Kidney (tissue), 22 donors: ENCODE measurements at places on chromosomes 16 and 17. TPM values are rescaled to one million over a fixed set of nuclear protein-coding genes. Genes with fewer than 3 reads are reported as not detected.

IL17C gene
- not detected for total RNA-seq

ENO3 gene
- 6.9 TPM for total RNA-seq

SPNS3 gene
- 1.4 TPM for total RNA-seq

RND2 gene
- 0.63 TPM for total RNA-seq

CISD3 gene
- total RNA-seq, result 37.7 TPM

HOXB2 gene
- 61.9 TPM for total RNA-seq

OR1D2 gene
- not detected for total RNA-seq

NPIPA2 gene
- total RNA-seq, result 3.7 TPM

KCTD19 gene
- total RNA-seq, result 0.31 TPM

CCDC47 gene
- total RNA-seq, result 83.1 TPM

TBX2 gene
- total RNA-seq, result 66.4 TPM

KNOP1 gene
- total RNA-seq, result 17.9 TPM

BICDL2 gene
- total RNA-seq, result 12.1 TPM

PRSS27 gene
- 2.1 TPM for total RNA-seq

DNA sequence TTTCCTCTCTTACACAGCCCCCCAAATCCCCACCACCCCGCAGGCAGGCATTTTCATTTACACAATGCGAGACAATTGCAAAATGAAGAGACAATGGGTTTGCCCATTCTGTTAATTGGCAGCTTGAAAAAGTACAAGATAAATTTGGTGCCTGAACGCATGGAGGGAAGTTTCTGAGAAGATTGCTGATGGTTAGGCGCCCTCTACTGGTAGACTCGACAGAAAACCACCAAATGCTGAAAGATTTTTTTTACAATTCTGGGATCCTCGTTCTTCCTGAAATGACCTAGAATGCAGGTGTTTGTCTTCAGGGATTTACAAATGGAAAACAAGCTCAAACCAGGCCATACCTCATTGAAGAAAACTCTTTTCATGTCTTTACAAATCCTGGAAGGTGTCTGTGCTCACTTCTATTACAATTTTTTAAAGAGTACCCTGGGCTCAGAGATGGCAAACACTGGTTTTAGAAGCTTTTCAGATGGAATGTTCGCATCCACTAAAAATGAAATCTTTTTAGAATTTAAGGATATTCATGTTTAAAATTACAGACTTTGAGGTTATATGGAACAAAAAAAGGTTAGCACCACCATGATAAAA is 338.5 kb downstream of the PMP22 start:
- H3K4me3 ChIP-seq, result no peak overlapping the region
- H3K27ac ChIP-seq, result no peak overlapping the region
- no peak for DNase-seq

DNA sequence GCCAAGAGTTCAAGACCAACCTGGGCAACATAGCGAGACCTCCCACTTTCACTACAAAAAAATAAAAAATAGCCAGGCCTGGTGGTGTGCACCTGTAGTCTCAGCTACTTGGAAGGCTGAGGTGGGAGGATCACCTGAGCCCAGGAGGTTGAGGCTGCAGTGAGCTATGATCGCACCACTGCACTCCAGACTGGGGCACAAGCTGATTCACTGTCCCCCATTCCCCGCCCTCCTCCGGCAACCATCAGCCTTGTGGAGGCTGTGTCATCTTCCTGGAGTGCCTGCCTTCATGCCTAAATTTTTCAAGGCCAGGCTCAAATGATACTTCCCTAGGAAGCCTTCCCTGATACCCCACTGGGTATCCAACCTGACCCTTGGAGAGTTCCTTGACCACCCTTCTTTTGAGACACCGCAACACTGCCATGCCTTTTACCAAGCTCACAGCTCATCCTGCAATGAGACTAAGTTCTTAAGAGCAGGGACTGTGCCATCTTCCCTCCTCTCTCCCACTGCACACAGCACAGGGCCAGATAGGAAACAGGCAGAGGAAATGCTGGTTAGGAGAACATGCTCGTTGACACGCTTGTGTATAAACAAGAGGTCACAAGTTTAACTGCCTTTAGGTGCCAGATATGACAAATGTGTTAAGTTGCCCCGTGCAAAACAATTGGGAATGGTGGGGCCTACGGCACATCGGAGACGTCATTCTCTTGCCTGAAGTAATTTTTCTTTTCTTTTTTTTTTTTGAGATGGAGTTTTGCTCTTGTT is 3.9 kb upstream of the SRCAP start:
- H3K27me3 ChIP-seq, result no peaks in the 10 kb centered on the region
- peaks cover 11% of the 10 kb centered on the region for H3K4me1 ChIP-seq
- no peak overlapping the region for H3K27ac ChIP-seq
- no peak overlapping the region for H3K4me3 ChIP-seq
- no peaks in the 10 kb centered on the region for H3K36me3 ChIP-seq

DNA sequence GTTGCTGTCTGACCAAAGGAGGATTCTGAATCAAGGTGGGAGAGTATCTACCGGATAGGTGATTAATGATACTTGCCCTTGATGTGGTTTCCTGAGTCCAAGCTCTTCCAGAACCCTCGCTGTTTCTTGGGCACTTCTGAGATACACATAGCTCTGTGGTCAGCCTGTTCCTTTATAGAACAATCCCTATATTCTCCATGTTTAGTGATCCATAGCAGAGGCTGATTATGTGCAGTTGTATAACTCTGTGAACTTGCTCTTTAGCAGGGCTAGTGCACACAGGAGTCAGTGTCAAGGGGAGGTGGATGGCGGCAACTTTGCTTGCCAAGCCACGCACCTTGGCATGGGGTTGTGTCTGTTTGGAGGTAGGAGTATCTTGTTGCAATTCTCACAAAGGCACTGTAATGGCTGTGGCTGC is 36.1 kb downstream of the ARL4D start:
- H3K36me3 ChIP-seq, result no peaks in the 10 kb centered on the region
- H3K4me1 ChIP-seq, result no peaks in the 10 kb centered on the region
- DNase-seq, result no peak
- no peaks in the 10 kb centered on the region for H3K27me3 ChIP-seq
- H3K4me3 ChIP-seq, result no peak overlapping the region

DNA sequence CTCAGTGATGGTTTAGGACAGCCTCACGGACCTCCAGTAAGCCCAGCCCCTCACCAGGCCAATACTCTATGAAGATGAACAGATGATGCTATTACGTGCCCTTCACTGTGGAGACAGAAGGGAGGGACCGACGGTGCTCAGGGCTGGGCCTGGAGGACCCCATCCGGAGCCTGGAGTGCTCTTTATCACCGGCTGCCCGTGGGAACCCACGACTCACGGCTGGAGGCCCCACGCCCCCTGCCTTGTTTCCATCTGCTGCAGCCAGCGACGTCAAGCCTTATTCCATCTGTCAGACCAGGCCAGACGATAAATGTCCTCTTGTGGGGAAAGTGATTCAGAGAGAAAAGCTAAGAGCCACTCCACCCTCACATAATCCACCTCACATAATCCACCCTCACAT is 4.0 kb upstream of the TIMM22 start:
- H3K4me1 ChIP-seq, result peaks cover 3% of the 10 kb centered on the region
- no peak overlapping the region for H3K4me3 ChIP-seq
- H3K27ac ChIP-seq, result no peak overlapping the region
- DNase-seq, result no peak
- H3K27me3 ChIP-seq, result no peaks in the 10 kb centered on the region
- no peaks in the 10 kb centered on the region for H3K36me3 ChIP-seq

GRCh38 chr17:40417258-40417608 is 463 bp downstream of the TOP2A start:
- H3K4me1 ChIP-seq, result no peaks in the 10 kb centered on the region
- H3K27me3 ChIP-seq, result no peaks in the 10 kb centered on the region
- DNase-seq, result no peak
- peak overlapping the region; percentile 73 for H3K4me3 ChIP-seq
- no peak overlapping the region for H3K27ac ChIP-seq
- no peaks in the 10 kb centered on the region for H3K36me3 ChIP-seq

DNA sequence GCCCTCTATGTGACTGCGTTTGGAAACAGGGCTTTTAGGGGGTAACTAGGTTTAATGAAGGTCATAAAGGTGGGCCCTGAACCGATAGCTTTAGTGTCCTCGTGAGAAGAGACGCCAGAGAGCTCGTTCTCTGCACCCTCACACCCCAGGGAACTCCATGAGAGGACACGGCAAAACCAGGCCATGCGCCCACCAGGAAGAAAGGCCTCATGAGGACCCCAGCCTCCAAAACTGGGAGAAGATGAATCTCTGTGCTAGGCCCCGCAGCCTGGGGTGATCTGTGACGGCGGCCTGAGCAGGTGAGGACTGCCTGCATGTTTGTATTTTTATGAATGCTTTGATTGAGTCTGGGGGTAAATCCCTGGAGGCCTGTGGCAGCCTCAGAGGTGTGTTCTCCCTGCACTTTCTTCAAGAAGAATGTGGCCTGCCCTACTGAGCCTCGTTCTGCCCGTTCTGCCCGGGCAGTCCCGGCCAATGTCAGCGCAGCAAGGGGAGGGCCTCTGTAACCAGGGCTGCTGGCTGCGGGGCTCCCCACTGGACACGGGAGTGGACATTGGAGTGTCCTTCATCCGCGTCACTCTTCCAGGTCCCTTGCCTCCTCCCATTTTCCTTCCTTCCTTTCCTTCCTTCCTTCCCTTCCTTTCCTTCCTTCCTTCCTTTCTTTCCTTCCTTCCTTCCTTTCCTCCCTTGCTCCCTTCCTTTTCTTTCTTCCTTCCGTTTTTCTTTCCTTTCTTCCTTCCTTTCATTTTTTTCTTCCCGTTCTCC is 6.8 kb upstream of the RNF213 start:
- H3K4me3 ChIP-seq, result no peak overlapping the region
- peak; percentile 77 for DNase-seq
- peaks cover 2% of the 10 kb centered on the region for H3K4me1 ChIP-seq
- H3K27ac ChIP-seq, result peak overlapping the region; percentile 86
- H3K27me3 ChIP-seq, result no peaks in the 10 kb centered on the region

GRCh38 chr16:48105456-48105855 is 50.3 kb downstream of the ABCC12 start:
- no peak for DNase-seq
- no peaks in the 10 kb centered on the region for H3K36me3 ChIP-seq
- no peaks in the 10 kb centered on the region for H3K4me1 ChIP-seq
- no peak overlapping the region for H3K4me3 ChIP-seq
- H3K27ac ChIP-seq, result no peak overlapping the region
- H3K27me3 ChIP-seq, result no peaks in the 10 kb centered on the region

- H3K36me3 ChIP-seq, result no peaks in the 10 kb centered on the region
- H3K4me3 ChIP-seq, result peak overlapping the region; percentile 21
- H3K4me1 ChIP-seq, result no peaks in the 10 kb centered on the region
- H3K27ac ChIP-seq, result no peak overlapping the region
- no peaks in the 10 kb centered on the region for H3K27me3 ChIP-seq
These were observed 1.1 kb downstream of the MLST8 start for GRCh38 chr16:2206420-2206779.

DNA sequence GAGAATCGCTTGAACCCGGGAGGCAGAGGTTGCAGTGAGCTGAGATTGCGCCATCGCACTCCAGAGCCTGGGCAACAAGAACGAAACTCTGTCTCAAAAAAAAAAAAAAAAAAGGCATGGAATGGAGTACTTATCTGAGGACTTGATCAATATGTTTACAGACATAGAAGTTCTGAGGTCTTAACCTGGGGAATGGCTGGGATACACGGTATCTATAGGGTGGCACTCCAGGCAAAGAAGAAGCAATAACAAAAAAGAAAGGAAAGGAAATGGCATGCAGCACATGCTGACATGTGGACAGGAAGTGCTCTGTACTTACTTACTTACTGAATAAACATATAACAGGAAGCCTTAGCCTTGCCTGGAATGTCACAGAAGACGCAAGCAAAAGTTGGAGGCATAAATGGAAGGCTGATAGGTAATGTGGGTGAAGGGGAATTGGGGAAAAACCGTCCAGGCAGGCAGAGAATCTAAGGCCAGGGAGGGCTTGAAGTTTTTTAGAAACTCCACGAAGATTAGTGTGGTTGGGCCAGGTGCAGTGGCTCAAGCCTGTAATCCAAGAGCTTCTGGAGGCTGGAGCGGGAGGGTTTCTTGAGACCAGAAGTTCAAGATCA is 10.1 kb upstream of the SPOP start:
- no peaks in the 10 kb centered on the region for H3K36me3 ChIP-seq
- H3K27ac ChIP-seq, result peak overlapping the region; percentile 51
- no peaks in the 10 kb centered on the region for H3K4me1 ChIP-seq
- no peaks in the 10 kb centered on the region for H3K27me3 ChIP-seq
- H3K4me3 ChIP-seq, result no peak overlapping the region
- DNase-seq, result no peak

GRCh38 chr16:87327798-87328495 is 10.8 kb upstream of the C16orf95 start:
- DNase-seq, result no peak
- H3K27ac ChIP-seq, result no peak overlapping the region
- no peaks in the 10 kb centered on the region for H3K27me3 ChIP-seq
- H3K4me3 ChIP-seq, result no peak overlapping the region
- peaks cover 5% of the 10 kb centered on the region for H3K36me3 ChIP-seq
- no peaks in the 10 kb centered on the region for H3K4me1 ChIP-seq

DNA sequence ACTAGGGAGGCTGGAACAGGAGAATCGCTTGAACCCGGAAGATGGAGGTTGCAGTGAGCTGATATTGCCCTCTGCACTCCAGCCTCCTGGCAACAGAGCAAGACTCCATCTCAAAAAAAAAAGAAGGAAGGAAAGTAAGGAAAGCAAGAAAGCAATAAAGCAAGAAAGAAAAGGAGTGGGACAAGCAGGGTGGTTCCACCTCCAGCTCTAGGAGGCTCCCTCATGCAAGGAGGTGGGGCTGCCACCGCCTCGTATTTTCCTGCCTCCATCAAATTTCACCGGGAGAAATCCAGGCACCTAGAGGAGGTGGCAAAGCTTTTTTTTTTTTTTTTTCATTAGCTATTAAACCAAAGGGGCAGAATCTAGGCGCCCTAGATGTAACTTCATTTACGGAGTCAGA is 1.0 kb downstream of the CYB561 start:
- no peaks in the 10 kb centered on the region for H3K4me1 ChIP-seq
- peak; percentile 35 for DNase-seq
- H3K27ac ChIP-seq, result no peak overlapping the region
- no peaks in the 10 kb centered on the region for H3K27me3 ChIP-seq
- H3K4me3 ChIP-seq, result peak overlapping the region; percentile 63

DNA sequence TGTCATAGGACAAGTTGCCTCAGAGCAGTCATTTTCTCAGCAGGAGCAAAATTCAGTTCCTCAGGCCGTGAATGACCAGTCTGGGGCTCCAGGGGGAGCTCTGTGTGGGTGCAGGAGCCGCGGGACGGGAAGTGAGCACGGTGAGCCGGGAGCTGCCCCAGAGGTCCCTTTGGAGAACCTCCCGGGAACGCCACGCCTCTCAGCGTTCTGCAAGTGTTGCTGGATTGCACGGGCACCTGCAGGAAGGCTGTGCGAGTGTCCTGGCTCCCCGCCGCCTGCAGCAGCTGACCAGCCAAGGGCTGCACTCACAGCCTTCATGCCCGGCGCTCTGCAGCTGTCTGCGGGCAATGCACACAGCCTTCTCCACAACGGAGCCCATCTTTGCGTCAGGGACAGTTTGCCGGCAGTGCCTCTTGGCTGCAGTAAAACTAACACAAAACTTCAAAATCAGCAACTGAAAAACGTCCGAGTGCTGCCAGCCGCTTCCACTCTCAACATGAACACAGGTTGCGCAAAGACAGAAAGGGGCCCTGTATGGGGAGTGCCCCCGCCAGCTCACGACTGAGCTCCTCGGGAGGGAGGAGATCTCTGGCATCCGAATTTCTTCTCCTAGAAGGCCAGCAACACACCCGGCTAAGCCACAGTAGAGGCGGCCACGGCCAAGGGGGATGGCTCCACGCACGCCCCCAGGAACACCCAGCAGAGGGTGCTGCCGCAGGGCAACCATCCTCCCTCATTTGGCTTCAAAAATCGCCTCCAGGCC is 16.0 kb downstream of the NDUFAF8 start:
- H3K27me3 ChIP-seq, result no peaks in the 10 kb centered on the region
- DNase-seq, result peak; percentile 84
- H3K4me3 ChIP-seq, result no peak overlapping the region
- peak overlapping the region; percentile 65 for H3K27ac ChIP-seq
